ENCODE measurements at places on chromosomes 1 and 21. TPM values are rescaled to one million over a fixed set of nuclear protein-coding genes. Genes with fewer than 3 reads are reported as not detected.

DNA sequence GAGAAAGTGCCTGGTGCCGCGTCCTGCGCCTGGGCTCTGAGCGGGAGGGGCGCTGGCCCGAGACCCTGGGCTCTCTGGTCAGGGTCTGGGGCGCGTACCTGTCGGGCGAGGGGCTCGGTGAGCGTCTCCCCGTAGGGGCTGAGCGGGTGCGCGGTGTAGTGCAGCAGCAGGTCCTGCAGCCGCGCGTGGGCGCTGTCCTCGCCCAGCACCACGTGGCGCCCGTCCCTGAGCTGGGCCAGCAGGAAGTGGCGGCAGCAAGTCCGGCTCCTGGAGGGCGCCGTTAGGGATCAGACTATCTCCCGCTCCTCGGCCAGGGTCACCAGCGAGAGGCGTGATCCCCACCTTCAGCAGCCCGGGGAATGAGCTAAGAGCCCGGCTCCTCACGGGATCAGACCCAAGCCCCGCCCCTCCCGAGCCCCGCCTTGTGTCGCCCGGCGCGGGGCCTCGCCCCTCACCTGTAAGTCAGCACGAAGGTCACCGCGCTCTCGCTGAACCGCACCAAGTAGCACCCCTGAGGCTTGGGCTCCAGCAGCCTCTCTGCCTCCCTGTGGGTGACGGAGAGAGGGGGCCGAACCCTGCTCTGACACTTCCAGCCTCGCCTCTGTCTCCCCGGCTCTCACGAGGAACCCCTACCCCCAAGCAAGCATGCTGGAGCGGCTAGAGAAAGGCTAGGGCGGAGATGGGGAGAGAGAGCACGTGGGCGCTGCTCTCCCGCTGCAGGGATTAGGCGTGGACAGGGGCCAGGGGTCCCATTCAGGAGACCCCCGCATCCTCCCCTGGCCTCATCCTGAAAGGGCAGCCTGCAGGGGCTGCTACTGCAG is 2.7 kb downstream of the SH2D2A start:
- no peaks in the 10 kb centered on the region for H3K36me3 ChIP-seq
- peak overlapping the region; percentile 51 for H3K27ac ChIP-seq
- peaks cover 40% of the 10 kb centered on the region for H3K4me1 ChIP-seq
- H3K27me3 ChIP-seq: no peaks in the 10 kb centered on the region
- peak; percentile 19 for DNase-seq

The GNG12 gene
- 49.6 TPM for total RNA-seq

The CCDC30 gene
- 2.0 TPM for total RNA-seq

The ZFP69 gene
- not detected for total RNA-seq

The HHAT gene
- total RNA-seq: 2.7 TPM

DNA sequence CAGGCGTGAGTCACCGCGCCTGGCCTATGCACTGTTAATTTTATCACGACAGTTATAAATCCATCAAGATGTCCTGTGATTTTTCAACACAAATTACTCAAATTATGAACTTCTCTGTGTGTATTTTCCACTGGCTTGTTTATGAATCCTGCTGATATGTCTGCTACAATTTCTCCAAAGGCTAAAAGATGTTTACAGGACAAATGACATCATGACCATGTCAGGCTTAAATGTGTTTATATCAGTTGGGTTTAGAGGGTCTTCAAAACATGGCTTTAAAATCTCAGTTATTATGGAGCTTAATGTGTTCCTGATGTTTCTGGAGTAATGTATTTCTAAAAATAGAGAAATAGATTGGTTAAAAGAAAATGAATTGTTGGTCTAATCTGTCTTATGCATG is 44.0 kb upstream of the ERG start:
- H3K4me3 ChIP-seq: no peak overlapping the region
- H3K36me3 ChIP-seq: no peaks in the 10 kb centered on the region
- H3K27me3 ChIP-seq: peaks cover 19% of the 10 kb centered on the region
- H3K27ac ChIP-seq: no peak overlapping the region
- no peaks in the 10 kb centered on the region for H3K4me1 ChIP-seq
- no peak for DNase-seq

The DLGAP3 gene
- total RNA-seq: 0.27 TPM

GRCh38 chr1:41501581-41501980 is 17.1 kb upstream of the EDN2 start:
- H3K27me3 ChIP-seq: no peaks in the 10 kb centered on the region
- no peak for DNase-seq
- no peaks in the 10 kb centered on the region for H3K36me3 ChIP-seq
- H3K27ac ChIP-seq: no peak overlapping the region

DNA sequence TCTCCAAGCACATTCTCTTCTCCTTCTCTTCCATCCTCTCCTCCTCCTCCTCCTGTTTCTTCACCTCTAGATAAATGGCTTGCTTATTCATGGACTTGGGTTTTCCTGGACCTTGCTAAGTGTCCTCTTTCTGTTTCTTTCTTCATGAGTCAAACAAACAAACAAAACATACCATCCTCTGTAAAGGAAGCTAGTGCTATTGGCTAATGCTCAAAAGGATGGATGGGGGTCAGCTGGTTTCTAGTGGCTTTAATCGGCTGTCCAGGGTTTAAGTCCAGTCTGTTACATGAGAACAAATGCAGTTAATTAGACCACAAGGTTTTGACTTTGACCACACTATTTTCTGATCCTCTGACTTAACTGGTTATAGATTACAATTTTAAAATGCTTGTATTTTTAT is 83.8 kb upstream of the TSPAN2 start:
- H3K27me3 ChIP-seq: no peaks in the 10 kb centered on the region
- no peak for DNase-seq
- no peak overlapping the region for H3K4me3 ChIP-seq

The SMIM12 gene
- 31.3 TPM for total RNA-seq

All from HCT116 (cell line).